ENCODE measurements at places on chromosomes 6 and 20.
A peak's percentile ranks its signal among the peaks of the same experiment; 100 is the strongest.

DNA sequence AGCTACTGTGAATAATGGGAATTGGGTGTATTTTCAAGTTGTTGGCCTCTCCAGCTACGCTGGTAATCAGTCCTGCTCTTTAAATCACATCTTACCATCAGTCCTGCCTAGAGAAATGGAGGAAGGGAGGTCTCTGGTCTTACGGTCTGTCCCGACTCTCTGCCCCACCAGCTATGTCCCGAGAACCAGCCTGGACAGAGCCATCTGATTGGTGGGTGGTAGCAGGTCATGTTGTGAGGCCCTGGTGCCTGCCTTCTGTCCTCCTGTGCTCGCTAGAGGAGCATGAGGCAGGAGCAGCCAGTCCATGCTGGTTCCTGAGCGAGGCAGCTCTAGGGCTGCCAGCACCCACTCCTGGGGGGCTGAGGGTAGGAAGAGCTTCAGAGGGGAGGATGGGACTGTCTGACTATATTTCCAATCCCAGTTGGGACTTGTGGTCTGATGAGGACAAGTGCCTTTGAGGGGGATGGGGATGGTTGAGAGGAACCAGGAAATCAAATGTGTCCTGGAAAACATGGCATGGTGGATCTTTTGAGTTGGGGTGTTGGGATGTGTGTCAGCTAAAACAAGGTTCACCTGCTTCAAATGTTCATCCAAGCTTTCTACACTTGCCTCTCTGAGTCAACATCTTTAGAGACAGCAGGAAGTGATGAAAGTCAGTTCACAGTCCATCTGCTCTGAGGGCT is 33.0 kb downstream of the SYNJ2 start:
- DNase-seq: no peak

GRCh38 chr6:1091900-1092299 is 220.0 kb upstream of the FOXQ1 start:
- DNase-seq: peak; percentile 42

DNA sequence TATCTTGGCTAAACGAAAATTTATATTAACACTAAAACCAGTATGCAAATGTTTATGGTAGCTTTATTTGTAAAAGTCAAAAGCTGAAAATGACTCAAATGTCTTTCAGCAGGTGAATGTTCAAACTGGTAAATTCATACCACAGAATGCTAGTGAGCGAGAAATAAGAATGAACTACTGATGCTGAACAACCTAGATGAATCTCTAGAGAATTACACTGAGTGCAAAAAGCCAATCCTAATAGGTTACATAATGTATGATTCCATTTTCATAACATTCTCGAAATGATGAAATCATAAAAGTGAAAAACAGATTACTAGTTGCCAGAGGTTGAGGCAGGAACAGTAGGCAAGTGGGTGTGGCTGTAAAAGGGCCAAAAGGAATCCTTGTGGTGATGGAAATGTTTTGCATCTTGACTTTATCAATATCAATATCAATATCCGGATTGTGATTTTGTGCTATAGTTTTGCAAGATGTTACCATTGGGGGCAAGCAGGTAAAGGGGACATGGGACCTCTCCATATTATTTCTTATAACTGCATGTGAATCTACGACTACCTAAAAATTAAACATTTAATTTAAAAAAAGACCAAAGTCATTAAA is 26.1 kb downstream of the ZNF311 start:
- DNase-seq: no peak

DNA sequence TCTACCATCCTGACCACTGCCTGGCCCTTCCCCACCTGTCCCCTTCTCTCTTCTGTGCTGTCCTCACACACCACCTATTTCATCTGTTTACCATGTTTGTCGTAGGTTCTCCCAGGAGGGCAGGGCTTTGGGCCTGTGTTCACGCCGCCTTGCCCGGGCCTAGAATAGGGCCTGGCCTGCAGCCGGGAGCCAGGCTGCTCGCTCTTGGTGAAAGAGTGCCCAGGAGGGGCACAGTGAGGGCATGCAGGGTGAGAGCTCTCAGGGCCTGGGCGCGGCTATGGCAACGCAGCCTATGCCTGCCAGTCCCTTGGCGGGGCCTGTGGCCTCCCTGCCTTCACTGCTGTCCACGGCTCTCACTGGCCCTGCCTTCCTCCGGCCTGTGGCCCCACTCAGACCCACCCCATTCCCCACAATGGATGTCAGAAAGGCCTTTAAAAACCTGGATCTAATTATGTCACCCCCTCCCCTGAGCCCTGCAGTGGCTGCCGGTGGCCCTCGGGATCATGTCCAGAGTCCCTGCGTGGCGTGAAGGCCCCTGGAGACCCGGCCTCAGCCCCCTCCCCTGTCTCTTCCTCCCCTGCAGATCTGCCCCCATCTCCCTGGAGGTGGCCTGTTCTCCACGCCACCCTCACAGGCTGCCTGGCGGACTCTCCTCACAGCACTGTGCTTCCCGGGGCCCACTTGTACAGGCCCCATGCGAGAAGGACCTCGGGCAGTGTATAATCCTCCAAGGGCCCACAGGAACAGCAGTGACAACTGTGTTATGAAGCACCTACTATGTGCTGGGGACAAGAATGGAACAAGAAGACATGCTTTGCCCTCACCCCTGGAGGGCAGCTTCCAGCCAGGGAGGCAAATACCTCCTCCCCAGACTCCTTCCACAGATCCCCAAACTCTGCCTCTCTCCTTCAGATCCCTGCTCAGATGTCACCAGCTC is 22.9 kb upstream of the NOL4L start:
- no peak for DNase-seq

DNA sequence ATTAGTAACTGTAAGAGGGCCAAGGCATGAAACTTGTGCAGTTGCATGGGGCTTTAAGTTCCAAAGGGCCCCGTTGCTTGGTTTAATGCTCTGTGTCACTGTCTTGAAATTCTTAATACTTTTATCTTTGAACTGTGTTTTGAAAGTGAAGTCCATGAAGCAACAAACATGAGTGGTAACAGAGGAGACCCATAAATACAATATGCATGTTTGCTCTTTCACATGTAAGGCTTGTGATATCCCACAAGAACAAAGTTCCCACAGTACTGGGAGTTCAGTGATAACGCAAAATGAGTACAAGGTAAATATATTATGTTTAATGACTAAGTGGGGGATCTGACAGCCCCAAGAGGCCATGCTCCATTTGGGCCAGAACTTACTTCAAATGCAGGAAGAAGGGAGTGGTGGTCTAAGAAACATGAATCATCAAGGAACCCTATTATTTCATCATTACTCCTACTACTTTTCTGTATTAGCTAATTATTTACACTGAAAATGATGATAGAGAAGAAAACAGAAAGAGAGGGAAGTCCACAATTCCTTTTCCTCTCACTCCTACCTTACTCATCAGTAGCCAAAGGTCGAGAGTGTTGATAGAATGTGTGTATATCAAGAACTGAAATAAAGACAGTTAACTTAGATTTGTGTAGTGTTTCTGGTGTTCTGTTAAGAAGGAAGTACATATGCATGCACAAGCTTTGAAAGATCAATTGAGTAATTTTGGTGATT is 157.3 kb downstream of the PHF3 start:
- DNase-seq: no peak

DNA sequence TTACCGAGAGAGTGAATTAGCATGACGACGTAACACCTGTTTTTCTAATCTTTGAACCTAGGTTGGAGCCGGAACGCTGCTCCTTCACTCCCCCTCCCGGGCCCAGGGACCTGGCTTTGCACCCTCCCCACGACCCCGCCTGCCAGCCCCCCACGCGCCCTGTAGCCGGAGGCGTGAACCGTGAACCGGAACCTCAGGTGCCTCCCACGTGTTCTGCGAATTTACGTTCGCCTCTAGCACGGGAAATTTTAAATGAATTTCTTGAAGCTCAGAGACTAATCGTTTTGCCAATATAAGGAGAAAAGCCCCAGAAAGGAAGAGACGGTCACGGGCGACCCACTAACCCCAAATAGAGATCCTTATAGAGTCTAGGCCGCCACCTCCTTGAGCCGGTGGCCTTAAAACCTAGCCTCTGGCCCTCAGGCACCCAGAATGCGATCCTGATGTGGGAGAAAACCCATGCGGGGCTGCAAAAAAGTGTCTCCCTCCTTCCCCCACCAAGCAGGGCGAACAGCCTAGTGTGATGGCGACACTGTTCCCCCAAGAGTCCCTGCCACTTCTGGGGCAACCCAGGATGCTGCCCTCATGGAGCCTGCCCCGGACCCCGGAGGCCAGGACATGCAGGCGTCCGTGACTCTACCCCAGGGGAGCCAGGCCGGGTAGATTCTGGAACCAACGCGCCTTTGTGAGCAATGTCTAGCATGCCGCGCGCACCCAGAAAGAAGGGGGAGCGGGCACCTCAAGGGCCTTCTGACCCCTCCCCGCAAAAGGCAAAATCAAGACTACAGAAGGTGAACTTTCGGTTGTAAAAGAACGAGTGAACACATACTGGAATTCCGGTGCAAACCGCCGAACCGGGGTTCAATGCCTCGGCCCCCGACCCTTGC is 2.7 kb upstream of the SIM1 start:
- no peak for DNase-seq

DNA sequence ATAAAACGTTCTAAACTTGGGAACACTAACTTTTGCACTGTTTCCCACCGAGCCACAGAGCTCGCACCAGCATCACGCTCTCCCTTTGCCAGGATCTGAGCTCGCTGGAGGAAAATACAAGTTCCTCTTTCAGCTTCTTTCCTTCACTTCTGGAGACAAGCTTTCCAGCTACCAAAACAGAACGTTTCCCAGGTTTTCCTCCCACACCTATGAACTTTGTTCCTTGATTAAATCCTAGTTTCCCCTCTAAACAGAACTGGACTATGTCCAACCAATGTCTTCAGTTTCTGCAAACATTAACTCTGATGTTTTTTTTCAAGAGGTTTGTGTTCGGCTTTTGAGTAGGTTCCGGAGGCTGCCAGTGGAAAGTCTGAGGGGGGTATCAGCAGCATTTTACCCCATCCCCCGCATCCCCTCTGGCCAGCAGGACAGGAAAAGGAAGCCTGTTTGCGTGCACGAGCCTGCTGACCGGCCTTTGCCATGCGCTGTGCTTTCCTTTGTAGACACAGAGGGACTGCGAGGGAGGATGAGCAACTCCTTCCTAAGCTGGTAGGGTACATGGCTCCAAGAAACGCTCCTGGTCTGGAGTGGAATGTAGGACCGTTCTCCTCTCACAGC is 135.5 kb downstream of the LY86 start:
- DNase-seq: peak; percentile 20

DNA sequence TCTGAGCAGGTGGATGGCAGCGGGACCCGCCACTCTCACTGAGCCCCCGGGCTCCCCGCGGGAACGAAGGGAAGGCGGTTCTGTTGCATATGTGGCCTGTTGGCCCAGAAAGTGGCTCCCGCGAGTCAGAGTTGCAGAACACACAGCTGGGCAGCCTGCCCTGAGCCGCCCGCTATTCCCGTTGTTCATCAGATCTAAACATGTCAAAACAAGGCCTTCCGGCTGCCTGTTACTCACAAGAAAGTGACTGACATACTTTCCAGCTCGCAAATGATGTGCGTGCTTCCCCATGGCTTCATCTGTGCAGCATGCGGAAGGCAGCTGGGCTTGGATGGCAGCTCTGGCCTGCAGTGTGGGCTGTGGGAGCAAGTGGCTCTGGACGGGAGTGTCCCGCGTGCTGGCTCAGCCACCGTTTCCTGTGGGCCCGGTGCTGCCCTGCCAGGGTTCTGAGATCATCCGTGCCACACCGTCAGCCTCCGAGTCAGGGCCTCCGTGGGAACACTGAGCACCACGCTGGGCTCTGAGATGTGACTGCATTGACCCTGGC is 227.3 kb downstream of the ERMARD start:
- peak; percentile 68 for DNase-seq

GRCh38 chr20:22829356-22829755 is 205.8 kb upstream of the SSTR4 start:
- DNase-seq: no peak

DNA sequence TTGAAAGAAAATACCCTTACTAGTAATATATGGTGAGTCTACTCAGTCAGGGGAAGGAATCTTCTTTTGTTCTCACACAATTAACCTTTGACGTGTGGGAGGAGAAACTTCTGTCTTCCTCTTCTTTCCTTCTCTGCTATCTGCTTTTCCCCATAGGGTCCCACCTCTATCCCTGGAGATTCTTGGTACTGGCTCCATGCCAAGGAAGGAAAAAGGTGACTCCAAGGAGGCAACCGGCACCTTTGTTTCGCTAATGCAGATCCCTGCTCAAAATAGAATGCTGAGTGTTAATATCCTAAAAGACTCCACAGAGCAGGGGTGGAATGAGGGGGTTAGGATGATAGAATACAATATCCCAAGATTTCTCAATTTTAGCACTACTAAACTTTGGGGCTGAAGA is 116.7 kb downstream of the CD164 start:
- DNase-seq: no peak

DNA sequence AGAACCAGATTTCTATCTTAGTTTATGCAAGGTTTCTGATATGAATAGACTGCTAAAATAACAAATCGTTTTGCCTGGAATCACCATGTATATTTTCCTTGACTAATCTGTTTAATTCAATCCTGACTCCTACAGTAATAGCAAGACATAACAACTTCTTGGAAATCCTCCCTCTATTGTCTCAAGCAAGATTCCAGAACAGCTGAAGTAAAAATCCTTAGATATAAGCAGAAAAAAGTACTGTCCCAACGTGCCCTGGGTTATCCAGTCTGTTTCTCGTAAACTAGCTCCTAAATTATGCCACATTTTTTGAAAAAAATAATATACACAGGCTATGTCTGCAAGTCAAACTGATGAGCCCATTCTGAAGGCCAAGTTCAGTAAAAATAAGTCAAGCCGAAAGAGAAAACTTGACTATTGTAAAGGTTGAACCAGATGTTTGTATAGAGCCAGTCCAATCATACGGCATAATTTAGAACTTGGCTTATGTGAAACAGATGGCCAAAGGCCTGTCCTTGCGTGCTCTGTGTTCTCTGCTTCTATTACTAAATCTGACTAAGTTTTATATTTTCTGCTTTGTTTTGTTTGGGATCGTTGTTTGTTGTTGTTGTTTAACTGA is 341.6 kb upstream of the NRSN1 start:
- DNase-seq: peak; percentile 30

DNA sequence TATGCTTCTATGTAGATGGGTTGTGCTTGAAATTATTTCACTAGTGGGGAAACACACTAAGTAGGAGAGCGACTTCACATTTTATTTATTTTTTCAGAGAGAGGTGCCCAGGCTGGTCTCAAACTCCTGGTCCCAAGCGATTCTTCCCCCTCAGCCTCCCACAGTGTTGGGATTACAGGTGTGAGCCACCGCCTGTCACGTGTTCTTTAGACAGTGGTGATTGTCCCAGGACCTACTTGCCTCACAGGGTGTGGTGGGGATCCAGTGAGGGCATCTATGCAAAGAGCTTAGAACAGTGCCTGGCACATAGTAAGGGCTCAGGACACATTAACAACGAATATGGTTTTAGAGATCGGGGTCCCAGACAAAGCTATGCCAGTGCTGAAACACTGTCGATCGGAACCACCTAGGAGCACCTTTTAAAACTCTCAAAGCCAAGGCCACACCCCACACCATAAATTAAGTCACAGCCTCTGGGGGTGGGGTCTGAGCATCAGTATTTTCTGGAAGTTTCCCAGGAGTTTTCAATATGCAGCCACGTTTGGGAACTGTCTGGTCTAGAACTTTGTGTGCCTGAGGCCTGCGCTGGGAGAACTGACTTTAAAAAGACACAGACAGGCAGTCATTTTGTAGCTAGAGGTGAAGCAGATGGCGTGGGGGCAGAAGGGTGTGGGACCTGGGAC is 4.8 kb upstream of the BCAS4 start:
- no peak for DNase-seq

GRCh38 chr6:77650098-77650663 is 2.7 kb upstream of the MEI4 start:
- DNase-seq: no peak
